ENCODE measurements at places on chromosomes 7 and 10.

- ATAC-seq = no peak
These were observed 249.7 kb upstream of the PTN start for GRCh38 chr7:137593115-137593711.

- no peak for ATAC-seq
These were observed 297.2 kb upstream of the KAT6B start for GRCh38 chr10:74529205-74529604.

- no peak for ATAC-seq
These were observed 175.6 kb upstream of the VWC2 start for GRCh38 chr7:49597805-49598204.

DNA sequence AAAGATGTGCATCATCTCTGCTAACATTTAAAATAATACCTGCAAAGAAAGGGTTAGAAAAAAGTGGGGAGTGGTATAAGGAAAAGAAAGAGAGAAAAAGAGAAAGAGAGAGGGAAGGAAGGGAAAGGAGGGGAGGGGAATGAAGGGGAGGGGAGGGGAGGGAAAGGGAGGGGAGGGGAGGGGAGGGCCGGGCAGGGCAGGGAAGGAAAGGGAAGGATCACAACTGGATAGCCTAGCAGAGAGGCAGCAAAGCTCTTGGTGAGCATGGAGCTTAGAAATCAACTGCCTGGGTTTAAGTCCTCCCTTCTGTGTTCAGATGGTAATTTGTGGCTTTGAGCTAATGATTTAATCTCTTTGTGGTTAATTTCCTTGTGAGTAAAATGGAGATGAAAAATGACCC is 5.4 kb upstream of the FAM237B start:
- ATAC-seq = peak; percentile 34

DNA sequence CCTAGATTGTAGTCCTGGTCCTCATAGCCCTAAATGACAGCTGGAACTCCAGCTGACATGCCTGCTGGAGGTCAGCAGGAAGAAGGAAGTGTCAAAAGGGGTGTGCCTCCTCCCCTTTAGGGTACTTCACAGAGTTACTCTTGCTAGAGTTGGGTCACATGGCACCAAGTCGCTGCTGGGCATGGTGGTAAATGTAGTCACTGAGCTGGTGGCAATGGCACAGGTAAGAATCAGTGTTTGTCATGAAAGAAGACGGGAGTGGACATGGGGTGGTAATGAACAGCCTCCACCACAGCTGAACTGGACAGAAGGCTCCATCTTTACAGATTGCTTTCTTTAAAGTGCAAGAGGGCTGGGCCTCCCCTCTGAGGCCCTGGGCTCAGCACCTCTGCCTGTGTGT is 122.3 kb downstream of the ACTR3B start:
- no peak for ATAC-seq

GRCh38 chr10:38600696-38601095 is 506.6 kb downstream of the ZNF37A start:
- no peak for ATAC-seq

DNA sequence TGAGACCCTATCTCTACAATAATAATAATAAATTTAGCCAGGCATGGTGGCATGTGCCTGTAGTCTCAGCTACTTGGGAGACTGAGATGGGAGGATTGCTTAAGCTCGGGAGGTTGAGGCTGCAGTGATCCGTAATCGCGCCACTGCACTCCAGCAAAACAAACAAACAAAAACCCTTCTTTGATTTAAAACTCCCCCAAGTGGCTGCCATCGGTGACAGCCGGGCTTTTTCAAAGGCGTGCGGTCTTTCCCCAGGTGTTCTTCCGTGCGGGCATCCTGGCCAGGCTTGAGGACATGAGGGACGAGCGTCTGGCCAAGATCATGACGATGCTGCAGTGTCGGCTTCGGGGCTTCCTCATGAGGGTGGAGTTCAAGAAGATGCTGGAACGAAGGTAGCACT is 1.9 kb upstream of the MYH16 start:
- no peak for ATAC-seq

DNA sequence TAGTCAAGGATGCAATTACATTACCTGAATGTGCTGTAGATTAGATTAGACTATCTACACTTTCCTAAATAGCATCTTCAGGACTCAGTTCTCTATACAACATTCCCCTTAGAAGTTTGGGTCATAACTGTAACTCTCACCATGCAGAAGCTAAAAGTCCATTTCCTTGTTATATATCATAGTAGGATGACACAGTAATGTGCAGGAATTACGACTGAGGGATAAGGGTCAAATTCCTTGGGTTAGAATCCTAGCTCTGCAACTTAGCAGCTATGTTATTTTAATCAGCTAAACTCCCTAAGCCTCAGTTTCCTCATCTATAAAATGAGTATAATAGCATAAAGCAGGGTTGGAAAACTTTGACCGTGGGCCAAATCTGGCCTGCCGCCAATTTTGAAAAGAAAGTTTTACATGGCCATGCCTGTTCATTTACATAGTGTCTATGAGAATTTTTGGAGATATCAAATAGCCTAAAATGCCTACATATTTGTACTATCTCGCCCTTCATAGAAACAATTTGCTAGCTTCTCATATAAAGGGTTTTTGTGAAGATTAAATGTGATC is 14.8 kb downstream of the NRCAM start:
- ATAC-seq = no peak

- no peak for ATAC-seq
These were observed 34.5 kb upstream of the EGR2 start for GRCh38 chr10:62850646-62851045.

DNA sequence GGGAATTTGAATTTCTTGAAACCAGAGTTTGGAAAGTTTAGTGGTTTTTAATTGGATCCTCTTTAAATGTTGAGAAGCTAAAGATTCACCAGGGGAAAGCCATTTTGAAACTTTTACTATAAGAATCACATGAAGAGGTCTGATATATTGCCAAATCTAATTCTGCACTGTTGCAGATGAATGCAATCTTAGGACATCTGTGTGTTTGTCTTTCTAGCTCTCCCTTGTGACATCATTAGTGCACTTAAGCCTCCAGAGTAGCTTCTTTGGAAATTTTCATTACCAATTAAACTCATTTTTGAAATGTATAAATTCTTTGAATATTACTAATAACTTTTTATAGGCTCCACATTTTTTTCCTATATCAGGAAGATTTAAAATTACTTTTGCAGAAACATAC is 160.2 kb downstream of the BICC1 start:
- no peak for ATAC-seq

- ATAC-seq = no peak
These were observed 152.3 kb upstream of the STEAP4 start for GRCh38 chr7:88458946-88459345.

DNA sequence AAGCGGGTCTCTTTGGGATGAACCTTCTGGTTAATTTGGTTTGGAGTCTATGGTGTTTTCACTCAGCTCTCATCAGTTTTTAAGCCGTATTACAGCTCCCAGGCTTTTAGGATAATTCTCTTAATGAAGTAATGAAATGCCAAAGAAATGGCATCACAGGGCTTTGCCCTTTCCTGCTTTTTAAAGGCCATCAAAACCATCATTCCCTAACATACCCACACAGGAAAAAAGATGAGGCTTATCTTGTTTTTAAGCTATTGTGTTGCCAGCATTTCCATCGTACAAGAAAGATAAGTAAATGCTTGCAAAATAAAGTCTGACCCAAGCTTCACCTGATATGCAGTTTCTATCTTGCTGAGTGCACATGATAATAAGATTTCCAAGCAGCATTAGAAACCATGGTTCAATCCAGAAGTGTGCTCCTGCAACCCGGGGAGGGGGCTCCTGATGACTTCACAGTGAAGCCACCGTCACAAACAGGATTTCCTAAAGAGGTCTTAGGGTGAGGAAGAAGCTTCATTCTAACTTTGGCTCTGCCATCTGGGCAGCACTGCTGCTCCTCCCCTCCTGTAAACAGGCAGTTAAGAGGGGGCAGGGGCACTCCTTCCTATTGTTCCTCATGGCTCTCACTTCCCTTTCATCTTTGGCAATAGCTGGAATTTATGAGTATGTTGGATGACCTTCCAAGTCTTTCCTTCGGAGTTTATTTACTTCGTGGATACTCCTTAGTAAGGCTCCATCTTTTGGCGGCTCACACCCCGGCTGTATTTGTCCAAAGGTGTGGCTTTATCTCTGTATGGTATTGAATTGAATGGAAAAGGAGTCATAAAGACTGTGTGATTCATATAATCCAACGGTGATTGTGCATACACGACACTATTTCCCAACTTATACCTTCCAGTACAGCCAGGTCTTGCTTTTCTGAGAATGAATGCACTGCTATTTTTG is 55.2 kb upstream of the FAM133B start:
- ATAC-seq = no peak

DNA sequence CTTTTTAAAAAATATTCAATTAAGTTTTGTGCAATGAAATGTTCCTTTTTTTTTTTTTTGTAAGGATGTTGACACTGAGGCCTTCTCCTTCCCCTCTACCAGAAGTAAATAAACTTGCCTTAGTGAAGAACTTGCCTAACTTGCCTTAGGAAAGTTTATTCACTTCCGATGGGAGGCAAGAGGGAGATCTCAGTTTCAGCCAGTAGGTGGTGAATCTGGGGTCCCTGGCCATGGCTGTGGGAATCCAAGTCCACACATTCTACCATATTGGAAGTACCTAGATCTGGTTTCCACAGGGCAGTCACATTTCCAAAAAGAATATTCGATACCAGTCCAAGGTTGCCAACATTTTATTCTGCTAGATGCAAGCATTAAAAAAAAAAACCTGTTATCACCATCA is 270.9 kb downstream of the CCSER2 start:
- no peak for ATAC-seq

- ATAC-seq = peak; percentile 51
These were observed 236.8 kb downstream of the FRMD4A start for GRCh38 chr10:14093730-14094484.

GRCh38 chr7:151632750-151633515 is 113.2 kb upstream of the RHEB start:
- ATAC-seq = no peak

GRCh38 chr10:55263327-55263726 is 462.3 kb upstream of the PCDH15 start:
- ATAC-seq = no peak

DNA sequence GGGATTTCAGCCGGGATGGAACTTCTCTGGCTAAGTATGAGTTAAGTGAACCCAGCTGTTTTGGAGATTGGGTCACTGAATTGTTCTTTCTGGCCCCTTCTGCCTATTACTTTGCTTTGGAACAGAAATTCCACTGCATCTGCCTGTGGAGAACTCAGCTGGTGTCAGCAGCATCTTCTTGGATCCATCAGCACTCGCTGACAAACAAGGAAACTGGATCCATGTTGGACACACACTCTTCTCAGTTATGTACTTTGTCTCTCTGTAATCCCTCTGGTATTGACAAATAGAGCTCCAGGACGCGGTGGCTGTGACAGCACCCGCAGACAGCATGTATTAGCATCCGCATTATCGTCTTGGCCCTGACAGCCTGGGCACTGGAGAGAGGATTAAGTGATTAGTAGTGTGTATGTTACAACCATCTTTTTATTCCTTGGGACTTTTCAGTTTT is 73.0 kb upstream of the BMPER start:
- no peak for ATAC-seq

GRCh38 chr7:103025341-103025740 is 49.3 kb downstream of the FBXL13 start:
- ATAC-seq = no peak

DNA sequence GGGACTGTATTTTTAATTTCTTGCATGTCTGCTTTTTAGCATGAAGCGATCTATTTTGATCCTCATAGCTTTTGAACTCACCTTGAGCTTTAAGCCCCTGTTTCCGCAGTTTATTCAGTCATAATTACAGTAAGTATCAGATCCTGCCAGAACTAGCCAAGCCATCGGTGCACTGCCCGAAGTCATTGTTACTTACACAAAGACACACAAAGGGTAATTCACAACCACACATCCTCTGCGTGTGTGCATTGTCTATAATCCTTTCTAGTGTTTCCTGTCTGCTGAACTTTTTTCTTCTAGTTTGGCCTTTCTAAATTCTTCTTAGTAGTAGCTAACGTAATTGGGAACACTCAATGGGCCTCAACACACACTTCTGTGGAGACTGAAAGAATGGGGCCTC is 133.0 kb downstream of the SFMBT2 start:
- no peak for ATAC-seq

DNA sequence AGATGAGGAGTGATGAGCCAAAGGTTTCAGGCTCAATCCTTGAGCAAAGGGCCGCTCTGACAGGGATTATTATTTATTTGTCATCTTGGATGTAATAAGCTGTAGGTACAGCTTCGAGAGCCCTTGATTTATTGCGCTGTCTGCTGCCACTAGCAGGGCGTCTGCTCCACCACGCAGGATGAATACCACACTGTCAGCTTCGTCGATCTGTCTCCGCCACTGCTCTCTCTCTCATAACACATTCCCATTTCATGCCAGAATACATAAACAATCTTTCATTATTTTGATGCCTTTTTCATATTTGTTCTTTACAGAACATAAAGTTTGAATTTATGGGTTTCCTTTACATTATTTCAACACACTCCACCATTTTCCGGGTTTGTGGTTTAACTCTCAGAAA is 276.6 kb downstream of the LRMDA start:
- no peak for ATAC-seq

DNA sequence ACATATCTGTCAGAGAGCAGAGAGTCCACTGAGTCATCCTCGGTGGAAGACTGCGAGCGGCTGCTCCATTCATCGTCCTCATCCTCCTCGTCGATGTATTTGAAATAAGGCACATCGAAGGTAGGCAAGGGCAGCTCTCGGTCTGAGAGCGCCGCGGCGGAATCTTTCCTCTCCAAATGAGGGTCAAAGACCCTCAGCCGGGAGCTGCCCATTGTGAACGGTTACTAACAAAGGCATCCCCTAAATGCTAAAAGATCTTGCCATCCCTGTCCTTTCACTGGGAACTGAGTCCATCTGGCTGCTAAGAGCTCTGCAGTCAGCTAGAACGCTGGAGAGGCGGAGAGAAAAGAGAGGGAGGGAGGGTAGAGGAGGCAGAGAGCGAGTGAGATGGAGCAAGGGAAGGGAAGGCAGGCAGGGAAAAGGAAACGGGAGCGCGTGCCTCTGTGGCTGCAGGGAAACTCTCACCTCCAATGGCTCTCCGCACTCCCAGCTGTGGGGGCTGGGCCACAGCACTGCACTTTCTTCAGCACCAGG is 163.4 kb downstream of the RAPGEF5 start:
- ATAC-seq = peak; percentile 88
